ENCODE measurements at places on chromosomes 2 and 18.
A peak's percentile ranks its signal among the peaks of the same experiment; 100 is the strongest.

DNA sequence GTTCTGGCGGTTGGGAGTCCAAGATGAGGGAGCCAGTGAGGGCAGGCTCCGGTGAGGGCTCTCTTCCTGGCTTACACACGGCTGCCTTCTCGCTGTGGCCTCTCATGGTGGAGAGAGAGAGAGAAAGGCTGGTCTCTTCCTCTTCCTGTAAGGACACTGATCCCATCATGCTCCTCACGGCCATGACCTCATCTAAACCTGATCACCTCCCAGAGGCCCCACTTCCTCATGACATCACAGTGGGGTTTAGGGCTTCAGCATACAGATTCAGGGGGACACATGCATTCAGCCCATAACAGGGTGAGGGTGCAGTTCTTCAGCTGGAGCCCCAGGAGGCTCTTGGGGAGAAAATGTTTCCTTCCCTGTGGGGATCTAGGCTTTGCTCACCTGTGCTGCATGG is 29.2 kb downstream of the AGAP1 start:
- DNase-seq, result no peak

DNA sequence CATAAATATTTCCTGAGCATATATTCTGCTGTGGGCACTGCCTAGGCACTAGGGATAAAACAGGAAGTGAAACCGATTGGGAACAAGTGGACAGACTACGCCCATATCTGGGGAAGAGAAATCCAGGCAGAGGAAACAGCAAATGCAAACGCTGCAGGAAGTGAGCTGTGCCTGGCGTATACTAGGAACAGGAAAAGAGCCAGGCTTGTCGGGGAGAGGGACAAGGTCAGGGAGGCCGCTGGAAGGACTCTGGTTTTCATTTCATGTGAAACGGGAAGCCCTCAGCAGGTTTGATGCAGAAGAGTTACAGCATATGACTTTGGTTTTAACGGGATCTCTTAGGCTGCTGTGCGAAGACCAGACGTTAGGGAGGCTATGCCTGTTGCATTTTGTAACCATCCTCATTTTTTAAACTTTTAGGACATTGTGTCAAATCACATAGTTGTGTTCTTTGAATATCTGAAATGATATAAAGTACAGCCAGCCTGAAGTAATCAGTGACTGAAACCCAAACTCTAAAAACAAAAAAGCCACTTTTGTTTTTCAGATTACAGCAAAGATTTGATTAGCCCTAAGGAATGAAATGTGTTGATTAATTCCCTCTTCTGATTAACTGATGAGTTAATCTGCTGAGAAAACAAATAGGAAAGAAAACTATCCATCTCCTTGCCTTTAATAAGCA is 110.2 kb upstream of the PIEZO2 start:
- DNase-seq, result no peak

DNA sequence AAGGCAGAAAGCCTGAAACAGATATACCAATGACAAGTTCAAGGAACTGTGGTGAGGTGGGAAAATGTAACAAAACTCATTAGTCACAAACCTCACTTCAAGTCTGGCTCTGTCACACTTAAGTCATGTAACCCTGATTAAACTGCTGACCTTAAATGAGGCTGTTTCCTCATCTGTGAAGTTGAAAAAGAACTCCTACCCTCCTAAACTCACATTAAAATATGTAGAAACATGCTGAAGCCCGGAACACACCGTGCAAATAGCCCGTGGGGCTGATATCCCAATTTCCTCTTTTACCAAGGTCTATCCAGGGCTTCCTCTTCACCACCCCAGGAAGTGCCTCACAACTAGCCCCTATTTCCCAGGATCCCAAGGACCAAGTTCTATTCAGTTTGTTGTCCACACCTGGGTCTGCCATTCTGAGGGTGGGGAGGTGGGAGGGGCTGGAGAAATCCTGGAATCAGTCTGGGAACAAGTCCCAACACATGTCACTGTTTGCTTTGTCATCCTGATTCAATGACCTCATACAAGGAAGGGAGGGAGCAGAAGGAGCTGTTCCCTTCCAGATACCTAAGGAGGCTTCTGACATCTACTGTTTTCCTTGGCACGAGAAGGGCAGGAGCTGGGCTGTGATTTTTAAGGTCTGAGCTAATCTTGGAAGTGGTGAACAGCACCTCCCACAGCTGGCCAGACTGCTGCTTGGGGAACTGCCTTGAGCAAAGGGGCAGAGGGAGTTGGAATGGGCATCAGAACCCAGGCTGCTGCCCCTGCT is 42.3 kb downstream of the SLC4A1AP start:
- no peak for DNase-seq

DNA sequence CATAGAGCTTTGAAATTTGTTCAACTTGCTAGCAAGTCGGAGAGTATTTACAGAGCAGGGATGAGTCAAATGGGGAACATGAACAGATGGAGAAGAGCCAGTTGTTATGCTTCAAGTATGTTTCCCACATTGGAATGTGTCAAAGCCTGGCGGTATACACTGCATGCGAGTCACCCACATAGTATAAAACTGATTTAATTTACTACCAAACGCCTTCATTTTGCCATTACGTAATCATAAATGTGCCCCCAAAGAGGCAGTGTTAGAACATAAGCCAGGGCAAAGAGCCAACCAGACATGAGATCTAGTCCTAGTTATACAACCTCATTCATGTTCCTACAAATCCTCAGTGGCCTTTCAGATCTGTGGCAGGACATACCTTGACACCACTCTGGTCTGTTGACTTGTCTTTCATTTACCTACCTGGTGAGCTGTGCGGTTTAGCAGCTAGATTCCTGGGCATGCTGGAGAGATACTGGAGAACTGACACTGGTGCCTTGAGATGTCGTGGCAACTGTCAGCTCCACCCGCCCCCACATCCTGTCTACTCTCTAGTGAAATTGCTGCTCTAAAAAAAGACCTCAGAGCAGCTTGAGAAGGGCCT is 21.7 kb upstream of the NRP2 start:
- DNase-seq, result no peak

- no peak for DNase-seq
Observed at GRCh38 chr18:5941890-5942289, 46.6 kb upstream of the TMEM200C start.

GRCh38 chr18:54147439-54147838 is 77.0 kb downstream of the MBD2 start:
- DNase-seq, result no peak

DNA sequence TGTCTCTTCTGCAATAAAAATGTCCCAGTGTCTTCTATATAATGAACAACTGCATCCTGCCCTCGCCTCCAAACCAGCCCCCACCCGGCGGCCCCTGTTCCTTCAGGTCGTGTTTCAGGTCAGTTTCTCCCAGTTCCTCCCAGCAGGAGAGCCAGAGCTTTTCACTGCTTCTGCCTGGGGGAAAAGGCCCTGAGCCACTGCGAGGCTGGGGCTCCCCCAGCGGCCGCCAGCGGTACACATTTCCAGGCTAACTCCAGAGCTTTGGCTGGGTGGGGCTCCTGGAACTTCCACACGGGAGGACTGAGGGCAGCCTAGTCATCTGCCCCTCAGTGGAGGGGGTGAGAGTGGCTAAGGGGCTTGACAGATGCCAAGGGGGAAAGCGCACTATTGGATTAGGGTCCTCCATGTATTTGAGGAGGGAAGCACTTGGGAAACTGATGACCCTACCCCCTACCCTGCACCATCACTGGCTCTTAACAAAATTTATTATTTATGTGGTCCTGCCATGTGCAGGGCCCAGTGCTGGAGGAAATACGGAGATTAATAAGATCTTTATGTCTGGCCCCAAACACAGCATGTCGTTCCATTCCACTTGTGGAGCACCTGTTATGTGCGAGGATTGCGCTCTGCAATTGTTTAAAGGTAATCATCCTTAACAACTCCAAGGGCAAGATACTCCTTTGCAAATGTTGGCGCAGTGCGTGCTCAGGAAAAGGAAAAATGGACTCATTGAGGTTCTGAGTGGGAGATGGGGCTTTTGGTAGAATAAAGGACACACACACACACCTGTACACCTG is 17.3 kb upstream of the CYS1 start:
- DNase-seq, result peak; percentile 90

DNA sequence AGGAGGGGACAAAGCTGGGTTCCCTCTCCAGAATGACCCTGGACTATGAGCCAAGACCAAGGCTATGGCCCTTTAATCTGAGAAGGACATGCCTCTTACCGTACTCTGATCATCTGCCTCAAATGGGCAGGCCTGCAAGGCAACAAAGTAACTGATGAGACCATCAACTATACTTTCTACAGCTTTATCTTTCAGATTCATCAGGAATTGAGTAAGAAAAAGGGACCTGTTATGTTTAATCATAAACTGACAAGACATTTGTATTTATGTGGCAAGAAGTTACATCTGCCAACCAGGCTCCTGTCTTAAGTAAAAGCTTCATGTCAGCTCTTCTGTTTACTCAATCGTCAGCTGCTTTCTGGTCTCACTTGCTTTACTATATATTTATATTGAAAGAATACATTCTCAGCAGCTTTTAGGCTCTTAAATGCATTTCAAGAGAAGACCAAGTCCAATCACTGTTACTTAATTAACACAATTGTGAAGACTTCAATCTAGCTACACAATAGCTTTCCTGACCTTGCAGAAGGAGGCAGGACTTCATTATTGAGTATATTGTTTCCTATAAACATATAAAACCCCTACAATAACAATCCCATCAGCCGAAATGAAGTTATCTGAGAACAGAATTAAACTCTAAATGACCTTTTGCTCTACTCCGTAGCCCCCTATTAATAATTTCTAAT is 163.8 kb downstream of the ETAA1 start:
- no peak for DNase-seq

GRCh38 chr18:74225193-74225840 is 66.4 kb downstream of the CYB5A start:
- DNase-seq, result no peak

DNA sequence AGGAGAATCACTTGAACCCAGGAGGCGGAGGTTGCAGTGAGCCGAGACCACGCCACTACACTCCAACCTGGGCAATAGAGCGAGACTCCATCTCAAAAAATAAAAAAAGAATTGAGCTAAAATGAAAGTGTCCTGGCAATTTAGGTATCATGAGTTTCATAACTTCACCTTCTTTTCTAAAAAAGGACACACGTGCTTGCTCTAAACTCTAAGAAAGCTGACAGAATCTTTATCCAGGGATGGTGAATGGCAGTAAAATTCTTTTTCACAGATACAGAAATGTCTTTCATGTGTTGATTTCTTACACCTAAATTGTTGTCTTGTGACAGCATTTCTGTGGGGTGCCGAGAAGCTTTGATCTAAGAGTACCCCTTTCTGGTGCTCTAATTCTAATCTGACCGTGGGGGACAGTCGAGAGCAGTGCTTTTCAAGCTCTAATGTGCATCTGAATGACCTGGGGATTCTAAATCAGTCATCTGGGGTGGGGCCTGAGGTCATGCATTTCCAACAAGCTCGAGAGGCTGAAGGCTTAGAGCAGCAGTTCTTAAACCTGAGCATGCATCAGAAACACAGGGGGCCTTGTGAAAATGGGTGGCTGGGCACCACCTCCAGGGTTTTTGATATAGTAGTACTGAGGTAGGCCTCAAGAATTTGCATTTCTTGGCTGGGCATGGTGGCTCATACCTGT is 42.1 kb upstream of the REL start:
- DNase-seq, result no peak

GRCh38 chr2:10369269-10370255 is 66.9 kb downstream of the HPCAL1 start:
- no peak for DNase-seq

DNA sequence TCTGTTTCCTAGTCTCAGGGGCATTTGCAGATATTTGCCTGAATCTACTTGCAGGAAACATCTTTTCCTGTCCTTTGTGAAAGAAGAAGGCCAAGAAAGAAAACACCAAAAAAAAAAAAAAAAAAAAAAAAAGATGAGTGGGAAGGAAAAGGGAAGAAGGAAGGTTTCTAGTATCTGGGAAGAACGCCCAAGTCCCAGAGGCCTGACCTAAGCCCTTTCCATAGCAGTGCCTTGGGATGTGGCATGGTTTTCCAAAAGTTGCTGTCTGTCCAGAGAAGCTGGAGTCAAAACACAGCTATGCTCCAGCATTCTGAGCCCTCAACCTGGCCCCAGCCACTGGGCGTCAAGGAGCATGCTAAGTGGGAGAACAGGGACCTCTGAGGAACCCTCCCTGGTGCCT is 123.5 kb downstream of the INHBB start:
- peak; percentile 49 for DNase-seq
